ENCODE measurements at places on chromosomes 5 and 9. TPM values are rescaled to one million over a fixed set of nuclear protein-coding genes. Genes with fewer than 3 reads are reported as not detected.

FOXD4L4 gene
- total RNA-seq, result 0.44 TPM

- no peak for DNase-seq
These were observed 66.2 kb downstream of the PLPPR1 start for GRCh38 chr9:101094686-101095085.

SH2D3C gene
- 42.8 TPM for total RNA-seq

GRCh38 chr5:89105836-89106235 is 222.9 kb upstream of the MEF2C start:
- DNase-seq, result no peak

FBN2 gene
- total RNA-seq, result 0.05 TPM

GRCh38 chr5:137071931-137072330 is 427.2 kb downstream of the SPOCK1 start:
- DNase-seq, result no peak

GRCh38 chr5:140342896-140343295 is 3.5 kb downstream of the HBEGF start:
- no peak for DNase-seq

DNA sequence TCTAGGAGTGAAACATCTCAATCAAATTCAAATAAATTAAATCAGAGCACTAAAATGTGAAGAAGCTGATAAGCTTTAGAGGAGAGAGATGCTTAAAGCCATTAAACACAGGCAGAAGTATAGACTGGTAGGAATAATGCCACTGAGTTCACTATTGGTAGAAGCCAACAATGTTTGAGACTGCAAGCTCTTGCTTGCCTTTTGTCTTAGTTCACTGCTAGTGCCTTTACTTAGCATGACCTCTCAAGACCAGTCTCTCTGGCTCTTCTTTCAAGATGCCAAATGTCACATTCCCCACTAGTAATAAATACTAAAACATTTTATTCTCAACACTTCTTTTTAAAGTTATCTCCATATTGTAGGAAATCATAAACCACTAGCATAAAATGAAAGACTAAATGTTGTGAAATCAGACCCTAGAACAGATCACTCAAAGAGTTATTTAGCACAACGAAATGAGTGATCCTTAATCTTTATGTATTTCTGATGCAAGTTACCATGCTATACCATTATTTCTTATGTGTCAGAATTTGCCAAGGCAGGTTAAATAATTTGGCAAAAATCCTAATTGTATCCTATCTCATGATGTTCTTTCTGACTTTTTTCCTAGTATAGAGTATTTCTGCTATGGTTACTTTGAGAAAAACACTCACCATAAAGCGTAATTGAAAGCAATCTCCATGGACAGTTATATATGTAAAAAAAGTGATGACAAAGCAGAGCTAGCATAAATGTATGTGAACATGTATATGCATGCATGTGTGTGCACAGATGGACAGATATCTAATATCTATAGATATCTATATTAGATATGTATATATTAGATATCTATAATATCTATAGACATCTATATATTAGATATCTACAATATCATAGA is 57.5 kb downstream of the PJA2 start:
- no peak for DNase-seq

DNA sequence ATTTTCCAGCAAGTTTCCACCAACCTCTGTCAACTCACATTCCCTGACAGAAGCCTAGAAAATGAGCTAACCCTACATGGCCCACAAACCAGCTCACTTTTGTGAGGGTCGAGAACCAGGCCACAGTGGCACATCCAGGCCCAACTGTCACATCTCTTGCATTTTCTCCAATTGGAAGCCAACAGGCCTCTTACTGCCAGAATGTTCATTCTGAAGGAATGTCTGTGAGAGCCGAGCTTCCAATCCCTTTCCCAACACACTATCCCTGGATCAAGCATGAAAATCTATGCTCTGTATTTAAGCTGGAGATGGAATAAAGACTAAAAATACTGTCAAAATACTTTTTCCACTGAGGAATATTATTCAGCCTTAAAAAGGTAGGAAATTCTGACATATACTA is 20.0 kb downstream of the MARCHF3 start:
- DNase-seq, result no peak

- no peak for DNase-seq
These were observed 18.7 kb upstream of the RHOBTB3 start for GRCh38 chr5:95712347-95712958.

DNA sequence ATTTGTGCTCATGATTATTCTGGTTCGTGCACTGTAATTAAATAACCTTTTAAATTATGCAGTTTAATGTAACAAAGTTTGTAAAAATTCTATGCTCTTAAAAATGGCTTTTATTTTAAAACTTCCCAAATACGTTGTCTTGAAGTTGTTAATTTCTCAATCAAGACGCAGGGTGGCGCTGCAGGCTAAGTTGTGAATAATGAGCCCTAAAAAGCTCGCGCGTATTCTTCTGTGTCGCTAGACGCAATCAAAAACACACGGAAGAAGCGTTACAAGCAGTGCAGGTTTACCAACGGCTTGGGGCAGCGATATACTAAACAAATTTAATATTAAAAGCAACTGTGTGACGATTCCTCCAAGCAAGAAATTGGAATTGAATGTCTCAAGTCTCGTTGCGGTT is at the start of gene PCDHB4:
TSS of gene PCDHB4 (plus strand) at position 256 of the 400 bp plus-strand sequence. CDS start 181 bp downstream, outside the sequence.
- no peak for DNase-seq

GRIA1 gene
- total RNA-seq, result not detected

DNA sequence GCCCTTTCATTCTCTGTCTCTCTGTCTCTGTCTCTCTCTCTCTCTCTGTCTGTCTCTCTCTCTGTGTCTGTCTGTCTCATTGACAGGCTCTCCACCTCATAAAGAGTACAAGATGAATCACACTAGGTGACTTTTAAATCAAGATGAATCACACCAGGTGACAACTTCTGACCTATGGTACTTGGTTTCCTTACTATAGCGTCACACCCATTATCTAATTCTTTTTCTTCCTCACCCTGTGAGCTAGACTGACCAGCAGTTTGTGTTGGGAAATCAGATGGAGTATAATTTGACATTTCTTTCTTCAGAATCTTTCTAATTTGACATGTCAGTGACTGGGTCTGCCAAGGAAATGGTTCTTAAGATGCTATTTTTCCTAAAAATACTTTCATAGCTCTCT is 232.9 kb downstream of the ARRDC3 start:
- no peak for DNase-seq

PRLR gene
- not detected for total RNA-seq

- DNase-seq, result no peak
These were observed 192.4 kb upstream of the KLF4 start for GRCh38 chr9:107681988-107682387.

GRCh38 chr9:127269449-127269848 is 4.9 kb downstream of the GARNL3 start:
- no peak for DNase-seq

FRMPD1 gene
- total RNA-seq, result not detected

PBX3 gene
- total RNA-seq, result 22.2 TPM

GRCh38 chr5:96781031-96781971 is 26.4 kb downstream of the ERAP1 start:
- no peak for DNase-seq

DNA sequence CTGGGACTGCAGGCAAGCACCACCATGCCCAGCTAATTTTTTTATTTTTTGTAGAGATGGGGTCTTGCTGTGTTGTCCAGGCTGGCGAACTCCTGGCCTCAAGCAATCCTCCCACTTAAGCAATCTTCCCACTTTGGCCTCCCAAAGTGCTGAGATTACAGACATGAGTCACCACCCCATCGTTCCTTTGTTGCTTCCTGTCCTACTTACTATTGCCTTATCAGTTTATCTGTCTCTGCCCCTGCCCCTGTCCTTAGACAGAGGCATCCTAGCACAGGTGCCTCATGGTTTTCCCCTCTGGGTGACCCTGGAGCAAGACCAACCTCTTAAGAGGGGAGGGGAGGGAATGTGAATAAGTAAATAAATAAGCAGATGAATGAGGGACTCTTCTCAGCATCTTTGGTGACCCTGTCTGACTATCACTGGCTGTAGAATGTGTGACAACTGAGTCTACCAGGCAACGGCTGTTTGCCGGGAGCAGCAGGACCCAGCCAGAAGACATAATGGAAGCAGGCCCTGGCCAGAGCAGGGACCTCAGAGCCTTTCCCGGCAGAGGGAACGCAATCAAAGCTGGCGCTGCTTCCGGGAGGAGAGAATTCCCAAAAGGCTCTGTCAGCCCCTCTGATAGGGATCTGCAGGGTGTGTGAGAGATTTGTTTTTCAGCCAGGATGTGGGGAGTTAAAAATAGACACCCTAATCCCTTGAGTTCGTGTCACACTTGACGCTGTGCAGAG is 43.8 kb upstream of the DAB2IP start:
- DNase-seq, result no peak

GRCh38 chr9:77063645-77064285 is 44.3 kb downstream of the FOXB2 start:
- no peak for DNase-seq

FRRS1L gene
- total RNA-seq, result not detected

GRCh38 chr5:153885141-153885540 is 153.6 kb downstream of the FAM114A2 start:
- DNase-seq, result no peak

DNA sequence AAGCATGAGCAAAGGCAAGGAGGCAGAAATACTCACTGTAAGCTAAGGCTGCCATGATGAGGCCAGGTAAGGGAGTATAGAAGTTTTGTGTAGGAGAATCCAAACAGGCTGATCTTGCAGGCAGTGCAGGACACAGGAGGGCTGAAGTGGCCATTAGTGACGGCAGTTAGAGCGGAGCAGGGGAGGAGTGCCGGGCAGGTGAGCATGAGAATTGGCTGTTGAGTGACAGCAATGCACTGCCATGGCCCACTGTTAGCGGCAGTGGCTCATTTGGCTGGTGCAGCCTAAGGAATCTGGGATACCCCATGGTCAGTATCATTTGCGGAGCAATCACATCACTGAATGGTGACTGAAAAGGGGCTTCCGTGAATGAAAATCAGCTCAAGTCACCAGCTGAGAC is 22.8 kb downstream of the RGS3 start:
- DNase-seq, result no peak

DNA sequence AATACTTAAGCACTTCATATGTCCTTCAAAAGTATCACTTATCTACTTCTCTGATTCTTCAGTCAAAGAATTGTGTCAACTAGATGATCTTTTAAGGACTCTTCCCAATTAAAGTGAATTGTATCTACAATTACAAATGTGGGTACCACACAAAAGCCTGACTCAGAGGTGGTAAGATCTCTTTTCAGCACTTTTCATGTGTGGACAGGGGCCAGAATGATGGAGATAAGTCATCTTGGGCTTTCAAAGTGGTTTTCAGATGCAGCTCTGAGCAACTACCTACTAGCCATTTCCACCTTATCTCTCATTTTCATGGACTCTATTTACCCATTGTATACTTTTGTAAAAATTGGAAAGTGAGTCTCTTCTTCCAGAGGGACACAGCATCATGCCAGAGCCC is 8.4 kb downstream of the COX7C start:
- DNase-seq, result no peak

- no peak for DNase-seq
These were observed 141.2 kb downstream of the PRDM9 start for GRCh38 chr5:23648656-23649055.

DNA sequence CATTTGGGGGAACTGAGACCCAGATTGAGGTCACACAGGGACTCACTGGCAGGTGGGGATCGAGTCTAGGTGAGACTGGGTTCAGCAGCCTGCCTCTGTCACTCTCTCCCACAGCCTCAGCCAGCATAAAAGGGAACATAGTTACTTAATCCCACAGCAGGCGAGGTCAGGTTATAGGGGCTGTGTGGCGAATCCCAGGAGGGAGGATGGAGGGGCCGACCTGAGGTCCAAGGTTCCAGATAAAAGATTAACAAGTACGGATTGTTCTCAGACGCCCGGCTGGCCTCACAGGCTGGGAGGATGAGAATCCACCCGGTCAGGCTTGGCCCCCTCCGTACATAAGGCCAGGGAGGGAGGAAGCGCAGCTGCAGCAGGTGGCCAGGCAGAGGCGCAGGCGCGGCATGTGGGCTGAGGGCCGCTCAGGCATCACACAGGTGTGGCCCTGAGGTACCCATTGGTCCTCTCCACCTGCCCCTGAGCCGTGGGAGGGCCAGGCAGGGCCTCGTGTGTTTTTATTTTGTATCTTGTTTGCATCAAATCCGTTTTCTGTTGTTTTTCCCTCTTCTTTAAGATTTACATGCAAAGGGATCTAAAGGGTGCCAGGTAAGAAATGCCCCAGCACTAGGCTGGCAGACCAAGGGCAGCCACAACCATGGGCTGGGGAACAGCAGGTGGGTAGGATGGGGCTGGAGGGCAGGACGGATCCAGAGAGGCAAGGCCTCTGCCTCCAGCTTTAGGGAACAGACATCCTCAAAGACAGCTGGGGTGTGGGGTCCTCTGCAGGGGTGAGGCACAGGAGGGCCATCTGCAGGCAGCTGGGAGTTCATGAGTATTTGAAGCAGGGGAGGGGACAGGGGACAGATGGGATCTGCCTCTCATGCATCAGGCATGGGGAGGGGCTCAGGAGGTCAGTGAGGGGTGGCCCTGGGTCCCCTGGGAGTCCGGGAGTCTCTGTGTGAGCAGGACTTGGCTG is 3.6 kb downstream of the SUSD3 start:
- no peak for DNase-seq

SYK gene
- total RNA-seq, result 7.5 TPM

GRCh38 chr5:179230061-179230461 is 115.2 kb downstream of the ADAMTS2 start:
- no peak for DNase-seq

GRCh38 chr9:6525326-6526045 is 112.5 kb downstream of the UHRF2 start:
- DNase-seq, result no peak

DNA sequence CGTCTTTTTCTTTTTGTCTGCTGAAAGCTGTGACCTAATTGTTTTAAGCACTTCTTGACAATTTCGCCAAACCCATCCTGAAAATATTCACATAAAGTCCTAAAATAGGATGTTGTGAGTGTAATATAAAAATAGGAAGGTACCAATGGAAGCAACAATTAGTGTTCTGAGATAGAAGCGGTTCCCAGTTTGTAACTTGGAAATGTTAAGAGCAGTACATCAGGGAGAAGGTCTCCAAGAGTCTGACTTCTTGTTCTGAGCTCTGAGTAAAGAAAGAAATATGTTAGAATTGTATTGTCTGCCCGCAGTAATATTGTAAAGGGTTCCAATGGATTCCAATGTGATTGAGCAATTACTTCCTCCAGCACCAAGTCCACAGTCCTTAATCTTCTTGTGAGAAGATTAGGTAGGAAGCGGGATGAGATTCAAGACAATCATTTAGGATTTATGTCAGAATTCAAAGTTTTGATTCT is 3.9 kb downstream of the VCAN start:
- DNase-seq, result no peak

- DNase-seq, result no peak
These were observed 245.3 kb downstream of the ADGRV1 start for GRCh38 chr5:90803876-90804275.

PCDHB11 gene
- not detected for total RNA-seq
